ENCODE measurements at places on chromosomes 1 and 21.

DNA sequence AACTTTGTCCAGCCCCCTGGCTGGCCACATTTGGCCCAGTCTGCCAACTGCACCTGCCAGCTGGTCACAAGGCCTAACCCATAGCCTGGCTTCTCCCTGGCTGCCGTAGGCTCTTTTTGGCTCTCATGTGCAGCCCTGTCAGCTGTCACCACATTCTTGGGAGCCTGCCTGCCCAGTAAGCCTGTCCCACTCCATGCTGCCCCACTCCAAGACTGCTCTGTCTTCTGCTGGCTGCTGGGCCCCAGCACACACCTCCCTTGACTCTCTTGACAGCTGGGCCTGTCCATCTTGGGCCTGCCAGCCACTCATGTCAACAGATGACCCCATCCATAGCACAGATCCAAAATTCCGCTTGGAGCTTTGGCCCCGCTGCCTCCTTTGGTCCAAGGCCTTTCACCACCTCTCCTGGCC is 74.3 kb upstream of the EDN2 start:
- DNase-seq: no peak

DNA sequence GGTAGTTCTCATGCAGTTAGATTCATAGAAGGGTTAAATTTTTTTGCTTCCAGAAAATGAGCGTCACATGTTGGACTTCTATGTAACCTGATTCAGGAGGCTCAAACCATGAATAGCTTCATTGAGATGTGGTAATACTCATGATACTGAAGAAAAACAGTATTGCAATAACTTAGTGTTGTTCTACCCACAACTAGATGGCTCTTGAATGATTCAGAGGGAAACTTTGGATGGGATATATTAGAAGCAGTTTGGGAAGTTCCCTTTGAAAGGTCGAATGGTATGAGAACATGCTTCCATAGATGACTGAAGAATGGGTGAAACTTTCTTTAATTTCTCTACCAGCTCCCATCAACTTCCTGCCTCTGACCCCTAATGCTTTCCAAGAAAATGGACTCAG is 211.7 kb upstream of the PTGFR start:
- DNase-seq: no peak

GRCh38 chr21:33898586-33898985 is 17.0 kb downstream of the ATP5PO start:
- DNase-seq: no peak

DNA sequence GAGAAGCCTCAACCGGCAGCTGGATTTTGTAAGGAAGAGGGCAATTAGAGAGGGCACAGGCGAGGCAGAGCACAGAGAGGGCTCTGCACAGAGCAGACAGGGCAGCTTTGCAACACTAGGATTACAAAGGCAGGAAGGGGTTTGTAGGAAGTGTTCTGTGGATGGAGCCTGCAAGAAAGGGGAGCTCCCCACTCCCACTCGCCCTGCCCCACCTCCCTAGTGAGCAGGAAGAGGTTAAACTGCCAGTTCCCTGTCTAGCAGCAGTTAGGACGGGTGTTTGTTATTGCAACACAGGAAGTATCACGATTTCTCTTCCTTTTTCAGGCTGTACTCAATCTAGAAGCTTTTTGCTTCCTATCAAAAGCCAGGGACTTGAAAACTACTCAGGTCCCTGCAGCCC is 63.3 kb upstream of the LRRC8D start:
- peak; percentile 48 for DNase-seq

GRCh38 chr1:37682334-37682987 is 9.9 kb upstream of the CDCA8 start:
- DNase-seq: peak; percentile 81

DNA sequence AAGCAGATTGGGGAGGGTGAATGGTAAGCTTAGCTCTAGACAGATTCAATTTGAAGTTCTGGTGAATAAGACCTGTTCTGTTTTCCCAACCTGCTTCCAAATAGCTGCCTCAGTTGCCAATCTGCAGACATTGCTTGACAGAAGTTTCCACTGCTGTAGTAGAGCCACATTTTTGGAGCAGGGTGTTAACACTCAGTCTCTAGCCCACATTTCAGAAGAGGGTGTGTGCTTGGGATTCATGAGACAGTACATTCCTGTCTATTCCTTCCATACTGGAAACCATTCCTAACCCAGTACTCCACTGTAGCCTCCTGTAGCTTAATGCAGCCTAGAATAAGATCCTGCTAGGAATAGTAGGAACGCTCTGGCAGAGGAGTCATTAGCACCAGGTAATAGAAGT is 450.5 kb downstream of the NUF2 start:
- no peak for DNase-seq

DNA sequence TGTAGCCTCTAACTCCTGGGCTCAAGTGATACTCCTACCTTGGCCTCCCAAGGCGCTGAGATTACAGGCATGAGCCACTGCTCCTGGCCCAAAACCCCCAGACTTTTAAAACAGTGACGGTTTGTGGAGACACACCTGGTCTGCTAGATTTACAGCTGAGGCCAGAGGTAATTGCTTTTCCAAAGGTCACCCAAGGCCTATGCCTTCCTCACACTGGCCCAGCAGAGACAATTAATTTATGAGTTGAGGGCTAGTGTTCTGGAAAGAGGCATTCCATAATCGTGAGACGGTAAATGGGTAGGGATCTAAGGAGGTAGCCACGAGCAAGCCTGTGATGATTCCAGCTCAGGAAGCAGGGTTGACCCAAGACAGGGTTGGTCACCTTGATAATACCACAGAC is 12.4 kb upstream of the PARP1 start:
- DNase-seq: no peak

DNA sequence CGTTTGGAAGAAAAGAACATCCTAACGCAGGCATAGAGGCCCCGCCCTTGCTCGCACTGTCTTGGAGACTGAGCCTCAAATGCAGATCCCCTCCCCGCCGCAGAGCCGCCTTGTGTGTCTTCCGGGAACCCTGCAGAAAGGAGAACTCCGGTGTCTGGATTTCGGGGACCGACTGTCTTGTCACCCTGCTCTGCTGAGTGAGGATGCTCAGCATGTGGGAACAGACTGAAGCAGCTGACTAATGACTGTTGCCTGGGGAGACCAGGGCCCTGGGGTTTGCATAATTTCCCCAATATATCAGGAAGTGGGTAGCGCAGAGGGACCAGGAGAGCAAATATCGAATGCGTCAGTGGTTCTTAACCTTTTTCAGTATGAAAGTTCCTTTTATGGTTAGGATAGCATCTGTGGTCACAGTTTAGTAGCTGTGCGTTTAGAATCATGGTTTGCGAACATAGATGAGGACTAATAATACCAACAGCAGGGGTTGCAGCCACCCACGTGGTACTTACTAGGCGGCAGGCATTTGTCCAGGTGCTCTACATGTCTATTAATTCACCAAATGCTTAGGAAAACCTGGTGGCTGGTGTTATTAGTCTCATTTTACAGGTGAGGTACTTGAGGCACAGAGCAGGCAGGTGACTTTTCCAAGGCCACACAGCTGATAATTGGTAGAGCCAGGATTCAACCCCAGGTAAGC is 14.3 kb downstream of the GPR137B start:
- peak; percentile 63 for DNase-seq

DNA sequence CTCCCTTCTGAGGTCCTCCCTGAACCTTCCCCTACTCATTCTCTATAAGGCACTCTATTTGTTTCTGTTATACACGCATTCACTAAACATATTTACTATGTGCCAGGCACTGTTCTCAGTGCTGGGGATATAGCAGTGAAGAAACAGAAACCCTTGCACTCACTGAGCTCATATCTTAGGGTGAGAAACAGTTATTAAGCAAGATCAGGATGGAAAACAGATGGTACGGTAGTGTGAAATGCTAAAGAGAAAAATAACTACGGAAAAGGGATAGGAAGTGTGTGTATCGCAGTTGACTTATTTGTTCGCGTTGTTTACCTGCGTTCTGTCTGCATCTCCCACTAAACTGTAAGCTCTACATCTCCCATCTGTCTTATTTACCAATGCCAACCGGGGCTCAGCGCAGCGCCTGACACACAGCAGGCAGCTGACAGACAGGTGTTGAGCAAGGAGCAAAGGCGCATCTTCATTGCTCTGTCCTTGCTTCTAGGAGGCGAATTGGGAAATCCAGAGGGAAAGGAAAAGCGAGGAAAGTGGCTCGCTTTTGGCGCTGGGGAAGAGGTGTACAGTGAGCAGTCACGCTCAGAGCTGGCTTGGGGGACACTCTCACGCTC is 572 bp downstream of the CYB5RL start:
- no peak for DNase-seq

DNA sequence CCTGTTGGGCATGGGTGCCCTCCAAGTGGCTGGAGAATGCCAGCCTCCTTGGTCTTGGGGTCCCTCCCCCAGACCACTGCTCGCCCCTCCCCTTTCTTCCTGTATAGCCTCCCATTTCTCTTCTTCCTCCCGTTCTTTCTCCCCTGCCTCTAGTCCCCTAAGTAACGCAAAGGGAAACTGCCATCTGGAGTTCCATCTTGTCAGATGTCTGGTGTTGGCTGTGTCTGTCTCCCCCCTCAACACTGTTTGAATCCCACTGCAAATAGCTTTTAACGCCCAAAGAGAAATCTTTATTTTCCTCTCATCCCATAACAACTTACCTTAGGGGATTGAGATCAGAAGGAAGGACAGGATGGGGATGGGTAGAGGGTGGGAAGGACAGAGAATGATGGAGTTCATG is 55.3 kb upstream of the CSF3R start:
- DNase-seq: no peak

DNA sequence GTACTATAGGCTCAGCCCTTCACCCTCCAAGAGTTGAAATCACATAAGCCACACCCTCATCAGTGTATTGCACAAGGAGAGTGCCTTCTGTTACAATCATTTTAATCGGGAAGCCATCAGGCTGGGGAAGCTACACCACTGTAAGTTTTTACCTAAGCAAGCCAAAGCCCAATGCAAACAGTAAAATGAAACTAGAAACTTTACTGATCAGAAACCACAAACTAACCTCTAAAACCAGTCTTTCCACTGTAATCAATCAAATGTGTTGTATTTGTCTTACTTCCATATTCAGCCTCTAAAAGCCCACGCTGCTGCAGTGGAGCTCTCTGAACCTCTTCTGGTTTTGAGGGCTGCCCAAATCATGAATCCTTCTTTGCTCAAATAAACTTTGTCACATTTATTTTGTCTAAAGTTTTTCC is 26.2 kb downstream of the CAPN8 start:
- DNase-seq: no peak

DNA sequence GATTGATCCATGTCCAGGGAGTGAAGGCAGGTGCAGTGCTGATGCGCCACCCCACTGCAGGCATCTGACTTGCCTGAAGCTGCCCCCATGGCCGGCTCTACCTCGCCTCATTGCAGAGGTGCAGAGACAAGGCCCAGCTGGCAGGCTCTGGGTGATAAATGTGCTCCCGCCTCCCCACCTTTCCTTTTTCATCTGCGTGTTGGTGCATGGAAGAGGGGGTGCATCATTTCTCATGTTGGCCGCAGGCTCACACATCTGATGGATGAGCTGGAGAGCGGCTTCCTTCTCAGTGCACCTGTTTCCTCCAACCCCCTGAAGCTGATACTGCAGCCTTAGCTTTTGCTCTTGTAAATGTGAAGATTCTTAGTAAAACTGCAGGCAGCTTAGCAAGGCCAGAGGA is 306.0 kb upstream of the KAZN start:
- DNase-seq: no peak

- no peak for DNase-seq
Observed at GRCh38 chr21:35239811-35240219, 190.7 kb upstream of the RUNX1 start.

DNA sequence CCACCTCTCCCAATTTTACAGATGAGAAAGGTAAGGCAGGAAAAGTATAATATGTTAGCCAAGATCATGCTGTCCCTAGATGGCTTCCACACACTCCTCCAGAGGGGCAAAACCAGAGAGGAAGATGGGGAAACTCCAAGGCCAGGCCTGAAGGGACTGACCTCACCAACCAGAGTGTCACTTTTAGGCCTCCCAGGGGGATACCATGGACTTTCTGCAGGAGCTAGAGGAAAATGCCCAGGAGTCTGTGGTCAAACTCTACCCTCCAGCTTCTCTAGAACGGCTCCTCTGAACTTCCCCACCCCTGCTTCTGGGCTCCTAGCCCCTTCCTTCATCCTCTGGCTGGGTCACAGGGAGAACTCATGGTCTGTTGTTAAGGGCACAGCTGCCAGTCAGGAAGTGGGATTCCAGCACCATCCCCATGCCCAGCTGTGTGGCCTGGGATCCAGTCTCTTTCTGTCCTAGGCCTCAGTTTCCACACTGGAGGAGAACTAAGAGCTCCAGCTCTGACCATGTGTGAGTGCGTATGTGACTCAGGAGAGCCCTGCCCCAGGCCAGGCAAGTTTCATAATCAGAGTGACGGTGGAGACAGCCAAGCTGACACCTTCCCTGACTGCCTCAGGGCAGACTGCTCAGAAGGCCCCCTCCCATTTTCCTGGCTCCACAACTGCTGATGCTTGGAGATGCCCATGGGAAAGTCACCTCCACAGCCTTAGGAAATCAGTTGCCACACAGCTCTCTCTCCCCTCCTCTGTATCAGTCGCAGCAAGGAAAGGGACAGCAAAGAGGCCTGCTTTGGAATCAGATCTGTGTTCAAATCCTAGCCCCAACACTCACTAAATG is 1.9 kb downstream of the IGSF8 start:
- DNase-seq: no peak

DNA sequence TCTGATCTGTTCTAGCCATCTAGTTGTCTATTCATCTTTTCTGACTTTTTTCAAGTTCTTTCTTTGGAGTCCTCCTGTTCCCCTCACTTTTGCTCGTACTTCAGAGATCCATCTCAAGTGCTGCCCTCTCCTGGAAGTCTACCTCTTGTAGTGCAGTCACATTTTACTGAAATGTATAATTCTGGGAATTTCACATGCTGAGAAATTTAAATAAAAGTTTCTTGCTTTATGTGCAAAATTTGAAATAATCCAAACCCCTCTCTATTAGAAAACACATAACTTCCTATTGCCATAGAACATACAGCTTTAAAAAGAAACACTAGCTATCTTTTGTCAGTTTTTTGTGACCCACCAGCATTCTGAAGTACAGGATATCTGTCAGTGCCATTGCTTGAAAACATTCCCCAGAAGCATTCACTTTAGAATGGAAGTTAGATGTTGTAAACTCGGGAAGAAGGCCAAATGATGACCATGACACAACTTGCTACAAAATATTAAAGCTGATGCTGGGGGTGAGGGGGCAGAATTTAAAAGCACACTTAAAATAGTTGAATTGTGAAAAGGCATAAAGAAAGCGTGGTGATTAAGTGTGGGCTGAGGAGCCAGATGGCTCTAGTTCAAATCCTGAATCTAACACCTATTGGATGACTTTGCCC is 22.0 kb downstream of the RLF start:
- DNase-seq: peak; percentile 22

- DNase-seq: no peak
Observed at GRCh38 chr1:10765734-10766478, 30.5 kb downstream of the CASZ1 start.

- DNase-seq: peak; percentile 25
Observed at GRCh38 chr1:32263744-32264143, 12.7 kb downstream of the LCK start.

- DNase-seq: no peak
Observed at GRCh38 chr21:38181096-38181495, 75.7 kb upstream of the KCNJ15 start.

DNA sequence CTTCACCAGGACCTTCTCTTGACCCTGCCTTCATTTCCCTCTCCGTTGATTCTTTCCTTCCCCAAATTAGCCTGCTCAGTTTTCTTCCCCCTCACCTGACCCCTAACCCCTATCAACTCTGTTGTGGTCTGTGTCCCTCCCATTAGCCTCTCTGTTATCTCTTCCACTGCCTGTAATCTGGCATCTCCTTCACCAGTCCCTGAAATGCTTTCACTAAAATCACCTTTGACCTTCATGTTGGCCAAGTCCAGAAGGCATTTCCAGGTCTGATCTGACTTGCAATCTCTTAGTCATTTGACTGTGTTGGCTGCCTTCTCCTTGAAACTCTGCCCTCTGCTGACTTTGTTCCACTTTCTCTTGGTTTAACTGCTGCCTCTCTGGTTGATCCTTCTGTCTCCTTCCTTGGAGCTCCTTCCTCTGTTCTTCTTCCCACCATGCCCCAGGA is 28.2 kb downstream of the ATP8B2 start:
- DNase-seq: peak; percentile 48
